Cerebellar nuclear complex (tissue), 1 donor: ENCODE measurements at places on chromosomes 1 and 21.

GRCh38 chr1:153697191-153698019 is 18.9 kb downstream of the NPR1 start:
- DNase-seq = no peak

DNA sequence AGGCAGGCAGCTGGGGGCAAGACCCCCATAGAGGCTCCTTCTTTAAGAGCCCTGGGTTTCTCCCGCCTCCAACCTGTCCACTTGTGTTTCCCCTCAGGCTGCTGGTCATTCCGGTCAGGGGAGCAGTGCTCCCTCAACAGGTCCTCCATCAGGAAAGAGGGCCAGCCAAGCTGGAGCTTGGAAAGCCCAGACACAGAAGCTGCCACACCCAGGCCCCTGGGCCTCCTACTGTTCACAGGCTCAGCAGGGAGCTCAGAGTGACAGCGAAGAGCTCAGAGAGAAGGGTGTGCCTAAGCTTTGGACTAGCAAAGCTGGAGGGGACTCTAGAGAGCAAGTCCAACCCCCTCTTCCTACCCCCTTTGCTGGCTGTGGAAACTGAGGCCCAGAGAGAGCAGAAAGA is 10.3 kb upstream of the CDCP2 start:
- DNase-seq = no peak

GRCh38 chr1:205794011-205794730 is 18.8 kb downstream of the SLC41A1 start:
- no peak for DNase-seq

DNA sequence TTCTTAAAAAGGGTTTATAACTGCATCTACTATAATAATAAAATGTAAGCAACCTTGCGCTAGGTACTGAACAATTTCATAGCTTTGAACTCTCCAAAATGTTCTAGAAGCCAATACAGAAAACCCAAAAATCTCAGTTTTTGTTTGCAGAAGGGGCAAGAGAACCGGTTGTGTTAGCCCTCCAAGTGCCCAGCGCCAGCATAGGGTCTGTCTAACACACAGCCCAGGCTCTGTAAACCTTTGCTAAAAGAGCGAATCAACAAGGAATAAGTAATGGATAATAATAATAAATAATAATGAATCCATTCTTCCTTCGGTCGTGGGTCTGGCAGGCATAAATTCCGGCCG is 333 bp upstream of the CHAF1B start:
- no peak for DNase-seq

DNA sequence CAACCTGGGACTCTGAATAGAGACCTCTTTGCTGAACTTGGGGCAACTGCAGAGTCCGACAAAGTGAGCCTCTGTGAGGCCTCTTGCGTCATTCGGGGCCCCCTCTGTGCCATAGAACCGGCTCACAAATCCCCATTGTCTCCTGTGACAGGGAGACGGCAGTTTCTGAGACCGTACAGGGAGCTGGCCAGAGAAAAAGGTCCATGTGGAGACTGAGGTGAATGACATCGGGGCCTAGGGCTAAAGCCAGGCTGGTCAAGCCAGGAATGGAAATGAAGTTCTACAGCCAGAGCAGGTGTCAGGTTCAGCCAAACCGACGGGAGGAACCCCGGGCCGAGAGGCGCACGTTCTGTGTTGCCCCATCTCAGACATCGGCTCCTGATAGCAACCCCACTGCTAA is 37.1 kb upstream of the TRIM67 start:
- no peak for DNase-seq
